AG08395 (cell line): ENCODE measurements at places on chromosomes 1 and 21.
A peak's percentile ranks its signal among the peaks of the same experiment; 100 is the strongest.

DNA sequence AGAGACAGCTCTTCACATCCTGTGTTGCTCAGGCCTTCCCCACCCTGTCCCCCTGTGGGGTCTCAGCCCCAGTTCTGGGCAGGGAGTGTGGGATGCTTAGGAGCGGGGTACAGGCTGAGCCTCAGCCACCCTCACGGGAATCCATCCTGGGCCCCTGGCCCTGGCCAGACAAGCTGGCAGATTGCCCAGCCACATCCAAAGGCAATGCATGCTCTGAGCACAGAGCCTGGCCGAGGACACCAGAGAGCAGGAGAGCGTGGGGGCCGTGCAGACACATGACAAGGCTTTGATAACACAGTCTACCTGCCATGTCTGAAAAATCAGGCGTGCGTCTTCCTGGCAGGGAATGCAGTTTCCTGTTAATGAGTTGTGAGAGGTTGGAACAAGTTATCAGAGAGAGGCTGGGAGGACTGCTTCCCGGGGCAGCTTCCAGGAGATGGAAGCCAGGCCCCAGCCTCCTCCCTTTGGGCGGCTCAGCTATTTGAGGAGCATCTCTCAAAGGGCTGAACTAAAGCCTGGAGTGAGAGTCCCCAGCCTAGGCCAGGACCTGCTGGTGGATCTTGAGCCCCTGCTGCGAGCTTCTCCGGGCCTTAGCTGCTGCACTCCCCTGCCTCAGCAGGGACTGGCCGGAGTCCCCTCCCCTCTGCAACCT, 72.2 kb upstream of the SELENON start:
- no peak for DNase-seq

DNA sequence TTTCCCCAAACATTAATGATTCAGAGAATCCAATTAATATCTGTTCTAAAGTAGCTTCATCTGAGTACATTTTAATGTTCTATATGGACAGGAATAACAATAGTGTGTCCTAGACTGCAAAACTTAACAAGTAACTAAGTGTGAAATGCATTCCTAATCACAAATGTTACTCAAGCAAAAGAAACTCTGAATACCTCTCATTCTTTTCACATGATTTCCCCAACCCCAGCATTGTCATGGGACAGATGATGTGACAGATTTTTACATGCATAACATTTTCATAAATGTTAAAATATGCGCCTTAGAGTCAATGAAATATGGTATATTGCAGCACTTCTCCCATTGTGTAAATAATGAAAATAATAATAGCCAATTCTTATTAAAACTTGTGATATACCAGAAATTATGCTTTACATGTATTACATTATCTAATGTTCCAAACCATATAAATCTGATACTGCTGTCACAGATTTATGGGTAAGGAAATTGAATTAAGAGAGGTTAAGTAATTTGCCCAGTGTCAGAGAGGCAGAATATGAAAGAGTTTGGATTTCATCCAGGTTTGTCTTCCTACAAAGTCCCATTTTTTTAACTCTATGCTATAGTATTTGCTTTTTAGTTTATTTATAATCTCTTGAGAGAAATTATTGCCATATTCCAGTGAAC, 269.4 kb downstream of the LRRC7 start:
- no peak for DNase-seq

DNA sequence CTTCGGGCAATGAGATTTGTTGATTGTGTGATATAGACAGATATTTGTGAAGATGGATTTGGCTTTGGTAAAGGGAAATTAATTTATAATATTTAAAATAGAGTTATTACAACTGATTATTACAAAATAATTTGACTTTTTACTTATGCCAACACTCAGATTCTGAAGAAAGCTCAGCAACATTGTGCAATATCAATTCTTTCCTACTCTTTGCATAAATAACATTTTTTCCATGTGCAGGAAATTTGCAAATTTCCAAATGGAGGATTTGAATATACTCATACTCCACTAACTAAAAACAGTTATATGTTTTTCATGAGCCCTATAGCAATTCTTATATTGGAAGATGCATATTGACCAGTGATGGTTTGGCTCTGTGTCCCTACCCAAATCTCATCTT, 676.4 kb upstream of the ADAMTS5 start:
- DNase-seq, result no peak

DNA sequence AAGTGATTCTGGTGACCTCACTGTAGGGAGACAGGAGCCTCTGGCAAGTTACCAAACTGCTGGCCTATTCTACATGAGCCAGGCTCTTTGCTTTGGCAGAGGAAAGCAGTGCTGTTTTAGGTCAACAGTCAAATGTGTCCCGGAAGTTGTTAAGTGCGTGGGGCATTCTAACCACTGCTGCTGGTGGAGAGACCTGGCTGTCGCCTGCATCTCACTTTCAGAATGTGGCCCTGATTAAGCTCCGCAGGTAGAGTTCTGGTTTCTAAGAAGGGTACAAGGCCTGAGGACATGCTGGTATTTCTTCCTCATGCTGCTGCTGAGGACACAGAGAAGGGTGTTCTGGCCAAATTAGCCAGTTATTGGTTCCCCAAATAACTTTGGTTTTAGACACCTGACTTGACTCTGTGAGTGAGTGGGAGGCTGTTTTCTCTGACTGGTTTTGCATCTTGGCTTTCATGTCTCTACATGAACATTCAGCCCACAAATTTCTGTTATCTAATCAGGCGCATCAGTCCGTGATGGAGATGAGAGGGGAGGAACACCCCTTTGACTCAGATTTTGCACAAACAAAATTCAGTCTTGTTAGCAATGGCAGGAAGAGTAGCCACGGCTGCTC, 120.8 kb downstream of the LMO4 start:
- DNase-seq, result no peak

DNA sequence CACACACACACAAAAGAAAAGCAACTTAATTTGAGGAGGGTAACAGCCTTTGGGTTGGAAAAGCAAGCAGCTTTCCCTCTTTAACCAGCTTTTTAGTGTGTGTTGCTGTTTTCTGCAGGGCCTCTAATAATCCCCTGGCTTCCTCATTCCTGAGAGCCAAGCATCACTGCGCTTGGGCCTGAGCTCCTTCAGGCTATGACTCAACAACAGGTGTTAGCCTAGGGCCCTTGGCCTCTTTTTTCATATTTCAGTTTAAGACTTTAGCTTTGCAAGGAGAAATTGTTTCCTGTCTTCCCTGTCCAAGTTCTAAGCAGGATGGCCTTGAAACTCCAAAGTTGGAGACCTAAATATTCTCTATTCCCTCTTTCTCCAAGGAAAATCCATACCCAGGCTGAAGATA, 26.2 kb upstream of the SNX27 start:
- DNase-seq, result peak; percentile 30

GRCh38 chr1:154837672-154838171, 32.4 kb downstream of the KCNN3 start:
- no peak for DNase-seq

- DNase-seq, result no peak
Observed at GRCh38 chr1:51600529-51600928, 16.4 kb upstream of the OSBPL9 start.

GRCh38 chr1:119027759-119028158, 39.6 kb upstream of the TBX15 start:
- DNase-seq, result no peak

GRCh38 chr21:25845729-25846256, 111.0 kb downstream of the GABPA start:
- peak; percentile 25 for DNase-seq

DNA sequence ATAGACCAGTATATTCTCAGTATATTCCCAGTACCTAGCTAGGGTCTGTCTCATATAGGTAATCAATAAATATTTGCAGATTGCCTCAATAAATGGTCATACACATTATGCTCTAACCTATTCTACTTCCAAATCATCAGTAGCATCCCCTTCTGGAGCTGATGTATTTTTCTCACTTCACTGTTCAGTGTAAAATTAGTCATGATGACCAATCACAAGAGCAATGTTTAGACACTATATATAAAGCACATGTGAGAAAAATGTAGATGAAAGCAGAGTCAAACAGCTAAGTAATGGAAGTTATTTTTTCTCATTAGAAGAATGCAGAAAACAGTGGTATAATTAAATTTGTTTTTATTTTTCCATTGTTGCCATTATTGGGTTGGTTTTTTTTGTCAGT, 34.7 kb downstream of the EPRS1 start:
- no peak for DNase-seq

- no peak for DNase-seq
Observed at GRCh38 chr1:160550572-160551034, 27.5 kb upstream of the SLAMF6 start.

DNA sequence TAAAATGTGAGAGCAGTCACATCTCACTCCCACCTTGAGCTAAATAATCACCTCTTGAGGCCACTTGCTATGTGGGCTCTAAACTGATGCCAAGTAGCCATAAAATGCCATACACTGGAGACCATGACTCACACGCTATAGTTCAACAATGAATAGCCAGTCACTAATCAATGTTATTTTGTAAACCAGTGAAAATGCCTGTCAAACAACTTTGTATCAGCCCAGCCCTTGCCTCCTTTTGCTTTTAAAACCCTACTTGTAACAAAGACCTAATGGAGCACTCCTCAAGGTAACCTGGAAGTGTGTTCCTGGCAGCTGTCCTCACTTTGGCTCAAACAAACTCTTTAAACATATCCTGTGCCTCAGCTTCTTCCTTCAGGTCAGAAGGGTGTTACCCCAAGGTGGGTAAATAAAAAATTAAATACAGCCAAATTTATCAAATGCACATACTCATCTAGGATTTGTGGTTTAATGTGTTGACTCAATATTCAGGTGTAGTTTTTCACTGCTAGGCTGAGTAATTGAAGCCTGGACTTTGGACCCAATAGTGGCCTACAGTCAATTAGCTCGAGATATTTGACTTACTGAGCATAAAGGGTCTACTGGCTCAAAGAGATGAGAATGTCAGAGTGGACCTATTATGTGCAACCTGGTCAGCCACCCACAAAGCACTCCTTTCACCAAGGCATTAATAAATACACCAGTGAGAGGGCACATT, 154.3 kb downstream of the COQ8A start:
- no peak for DNase-seq
